ENCODE measurements at places on chromosomes 6 and 20.

DNA sequence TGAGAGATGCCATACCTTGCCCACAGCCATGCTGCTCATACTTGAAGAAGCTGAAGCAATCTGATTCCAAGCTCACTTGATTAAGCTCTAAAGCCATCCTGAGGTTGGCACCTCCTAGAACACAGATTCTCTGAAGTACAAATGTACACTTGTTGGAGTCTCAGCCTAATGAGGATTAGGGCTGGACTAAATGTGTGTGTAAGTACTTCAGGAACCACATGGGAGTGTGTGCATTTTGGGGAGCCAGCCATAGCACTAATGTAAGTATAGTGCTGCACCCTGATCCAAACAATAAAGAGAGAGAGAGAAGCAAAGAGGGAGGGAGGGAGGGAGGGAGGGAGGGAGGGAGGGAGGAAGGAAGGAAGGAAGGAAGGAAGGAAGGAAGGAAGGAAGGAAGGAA is 458.6 kb downstream of the MAFB start:
- DNase-seq = no peak

DNA sequence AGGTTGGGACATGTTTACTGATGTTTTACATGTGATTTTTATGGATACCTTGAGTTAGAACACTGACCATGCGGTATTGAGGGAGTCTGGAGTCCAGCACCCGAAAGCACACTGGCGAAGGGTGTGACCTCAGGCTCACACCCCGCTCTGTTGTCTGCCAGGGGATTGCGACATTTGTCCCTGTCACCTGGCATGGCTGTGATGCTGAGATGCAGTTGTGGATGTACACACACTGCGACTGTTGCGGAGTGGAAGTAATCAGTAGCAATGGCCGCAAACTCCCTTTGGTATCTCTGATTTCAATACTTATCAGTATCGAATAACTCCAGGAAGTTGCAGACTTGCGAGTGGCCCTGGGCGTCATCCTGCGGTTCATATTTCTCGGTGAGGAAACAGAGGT is 43.2 kb downstream of the CDH4 start:
- no peak for DNase-seq

- DNase-seq = no peak
These were observed 866.7 kb upstream of the GJE1 start for GRCh38 chr6:141265756-141266623.

GRCh38 chr6:138945354-138945753 is 42.7 kb downstream of the REPS1 start:
- DNase-seq = no peak

- DNase-seq = peak; percentile 46
These were observed 19.4 kb upstream of the TUBB2A start for GRCh38 chr6:3176562-3177355.

- no peak for DNase-seq
These were observed 20.5 kb downstream of the PTCHD4 start for GRCh38 chr6:48090546-48090945.

DNA sequence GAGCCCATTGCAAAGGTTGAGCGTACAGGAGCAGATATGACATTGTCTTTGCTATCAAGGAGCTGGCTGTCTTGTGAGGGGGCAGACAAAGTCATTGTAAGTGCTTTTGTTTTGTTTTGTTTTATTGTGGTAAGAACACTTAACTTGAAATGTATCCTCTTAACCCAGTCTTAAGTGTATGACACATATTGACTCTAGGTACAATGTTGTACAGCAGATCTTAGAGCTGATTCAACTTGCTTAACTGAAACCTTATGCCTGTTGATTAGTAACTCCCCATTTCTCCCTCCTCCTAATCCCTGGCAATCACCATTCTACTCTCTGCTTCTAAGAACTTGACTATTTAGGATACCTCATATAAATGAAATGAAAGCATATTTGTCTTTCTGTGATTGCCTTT is 429.0 kb downstream of the BMP2 start:
- no peak for DNase-seq

GRCh38 chr20:38170219-38170825 is 5.3 kb upstream of the TGM2 start:
- DNase-seq = no peak

GRCh38 chr20:58875111-58875510 is 22.6 kb downstream of the GNAS start:
- DNase-seq = no peak

DNA sequence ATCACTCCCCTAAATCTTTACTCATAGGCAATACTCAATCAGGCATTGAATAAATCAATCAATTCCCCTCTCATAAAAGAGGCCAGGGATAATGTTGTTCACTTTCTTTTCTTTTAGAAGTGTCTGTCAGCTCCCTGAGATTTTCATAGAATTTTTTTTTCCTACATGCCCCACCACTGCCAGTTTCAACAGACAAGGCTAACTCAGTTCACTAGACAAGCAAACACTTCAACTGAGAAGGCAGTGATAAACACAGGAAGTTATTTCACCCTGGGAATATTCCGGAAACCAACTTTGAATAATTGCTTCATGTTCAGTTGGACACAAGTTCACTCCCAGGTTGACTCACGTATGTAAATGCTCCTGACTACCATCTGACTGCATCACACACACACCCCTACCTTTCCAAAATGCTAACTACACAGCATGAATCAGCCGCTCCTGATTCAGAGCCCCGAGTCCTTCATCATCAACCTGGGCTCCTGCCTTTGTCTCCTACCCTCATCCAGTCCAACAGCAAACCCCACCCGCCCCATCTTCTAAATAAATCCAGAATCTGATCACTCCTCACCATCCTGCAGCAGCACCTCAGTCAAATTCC is 143.9 kb downstream of the BCAS1 start:
- DNase-seq = peak; percentile 22

- DNase-seq = no peak
These were observed 35.1 kb downstream of the MGME1 start for GRCh38 chr20:18003897-18004296.

DNA sequence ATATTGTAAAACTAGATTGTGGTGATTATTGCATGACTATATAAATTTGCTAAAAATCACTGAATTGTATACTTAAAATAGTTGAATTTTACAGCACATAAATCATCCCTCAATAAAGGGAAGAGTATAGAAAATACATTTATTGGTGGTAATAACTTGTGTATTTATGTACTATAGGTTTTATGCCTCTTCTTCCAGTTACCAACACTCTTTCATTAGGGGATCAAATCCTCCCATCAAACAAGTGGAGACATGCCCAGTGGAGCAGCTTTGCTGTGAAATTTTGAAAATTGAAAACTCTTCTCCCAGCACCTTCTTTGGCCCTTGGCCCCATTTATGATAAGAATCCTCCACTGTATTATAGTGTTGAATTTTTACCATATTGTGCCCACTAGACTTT is 10.1 kb upstream of the SSR1 start:
- DNase-seq = no peak

- no peak for DNase-seq
These were observed 12.5 kb downstream of the CTSZ start for GRCh38 chr20:58994390-58995159.

GRCh38 chr6:39951191-39951590 is 16.9 kb upstream of the MOCS1 start:
- DNase-seq = no peak

DNA sequence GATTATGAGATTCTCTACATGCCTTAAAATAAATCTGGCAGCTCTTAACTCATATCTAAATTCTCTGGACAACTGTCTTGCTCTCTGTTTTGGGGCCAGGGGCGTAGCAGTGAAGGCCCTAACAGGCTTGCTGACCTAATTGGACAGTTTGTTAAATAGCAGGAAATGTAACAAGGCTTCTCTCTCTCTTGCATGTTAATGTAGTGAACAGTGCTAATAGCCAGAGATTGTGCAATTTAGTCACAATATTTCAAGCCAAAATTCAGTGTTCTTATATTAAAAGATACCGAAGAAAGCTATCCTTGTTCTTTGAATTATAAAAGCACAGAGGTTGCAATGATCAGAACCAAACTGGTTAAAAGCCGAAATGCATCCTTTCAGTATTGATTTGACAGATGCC is 3.0 kb downstream of the PPP1R3D start:
- no peak for DNase-seq

- DNase-seq = no peak
These were observed 44.9 kb downstream of the ISM1 start for GRCh38 chr20:13265941-13266340.

GRCh38 chr20:22581437-22582385 is 2.7 kb downstream of the FOXA2 start:
- DNase-seq = no peak

DNA sequence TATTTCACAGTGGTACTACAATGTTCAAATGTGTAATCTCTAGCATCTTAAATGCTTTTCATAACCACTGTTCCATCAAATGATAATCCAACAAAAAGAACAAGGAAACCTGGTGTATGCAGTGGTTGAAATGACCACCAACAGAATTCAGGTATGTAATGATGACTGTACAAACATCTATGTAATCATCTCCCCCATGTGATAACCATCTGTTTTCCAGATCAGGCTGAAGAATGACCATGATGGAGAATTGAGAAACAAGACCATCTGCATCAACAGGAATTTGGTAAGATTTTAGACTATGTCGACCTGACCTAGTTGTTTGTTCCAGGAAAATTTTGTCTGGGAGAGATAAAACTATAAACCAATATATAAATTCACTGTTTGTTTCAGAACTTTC is 81.3 kb upstream of the ASCC3 start:
- no peak for DNase-seq

DNA sequence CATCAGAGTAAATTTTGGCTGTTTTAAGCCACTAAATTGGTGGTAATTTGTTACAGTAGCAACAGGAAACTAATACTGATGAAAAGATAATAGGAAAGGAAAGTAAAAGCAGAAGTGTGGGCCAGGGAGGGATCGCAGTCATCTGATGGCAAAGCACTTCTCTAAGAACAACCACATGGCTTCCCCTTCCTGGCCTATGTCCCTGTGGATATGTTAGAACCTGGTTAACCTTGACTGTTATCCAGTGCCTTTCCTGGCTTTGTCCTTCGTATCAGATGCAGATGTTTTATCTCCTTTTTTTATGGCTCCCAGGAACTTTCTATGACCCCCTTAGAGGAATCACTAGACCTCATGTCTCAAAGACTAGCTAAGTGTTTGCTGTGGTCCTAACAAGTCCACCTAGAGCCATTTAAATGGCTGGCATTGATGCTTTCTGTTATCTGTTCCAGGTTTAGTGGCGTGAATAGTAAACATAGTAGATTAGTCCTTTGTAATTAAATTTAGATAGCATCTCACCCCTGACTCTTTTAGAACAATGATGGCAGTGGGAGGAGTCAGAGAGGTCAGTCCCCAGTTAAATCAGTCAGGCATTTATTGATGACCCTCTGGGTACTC is 79.2 kb upstream of the PHACTR2 start:
- peak; percentile 29 for DNase-seq

GRCh38 chr6:84517741-84518530 is 246.5 kb downstream of the TBX18 start:
- DNase-seq = no peak

DNA sequence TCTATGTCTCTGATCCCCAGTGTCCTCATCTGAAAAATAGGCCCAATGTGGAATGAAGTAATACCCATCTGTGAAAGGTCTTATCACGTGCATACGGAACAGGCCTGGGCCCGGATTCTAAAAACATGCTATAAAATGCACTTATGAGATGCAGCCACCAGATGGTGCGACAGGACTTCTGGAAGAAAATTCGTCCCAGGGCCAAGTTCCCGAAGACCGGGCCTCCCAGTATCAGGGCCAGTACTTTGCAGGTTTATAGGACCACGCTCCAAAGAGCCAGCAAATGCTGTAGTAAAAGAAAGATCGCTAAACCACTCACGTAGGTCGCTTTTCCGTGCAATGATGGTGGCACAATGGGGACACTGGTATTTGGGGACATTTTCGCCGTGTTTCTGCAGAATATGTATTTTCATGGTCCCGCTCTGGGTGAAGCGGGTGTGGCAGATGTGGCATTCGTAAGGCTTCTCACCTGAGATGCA is 10.6 kb downstream of the CTCFL start:
- DNase-seq = no peak

GRCh38 chr20:15742087-15742486 is 831.2 kb downstream of the KIF16B start:
- DNase-seq = no peak

- no peak for DNase-seq
These were observed 898.2 kb upstream of the FLRT3 start for GRCh38 chr20:15235471-15236198.

DNA sequence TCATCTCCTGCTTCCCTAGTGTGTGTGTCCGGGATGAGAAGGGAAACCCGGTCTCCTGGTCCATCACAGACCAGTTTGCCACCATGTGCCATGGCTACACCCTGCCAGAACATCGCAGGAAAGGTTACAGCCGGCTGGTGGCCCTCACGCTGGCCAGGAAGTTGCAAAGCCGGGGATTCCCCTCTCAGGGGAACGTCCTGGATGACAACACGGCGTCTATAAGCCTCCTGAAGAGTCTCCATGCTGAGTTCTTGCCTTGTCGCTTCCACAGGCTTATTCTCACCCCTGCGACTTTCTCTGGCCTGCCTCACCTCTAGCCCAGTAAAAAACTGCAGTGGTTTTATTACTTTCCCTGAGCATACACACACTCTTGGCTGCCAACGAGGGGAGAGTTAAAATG is 23.9 kb upstream of the C6orf141 start:
- DNase-seq = no peak

- DNase-seq = peak; percentile 33
These were observed 32.5 kb downstream of the SUN5 start for GRCh38 chr20:32971703-32972161.

- no peak for DNase-seq
These were observed 44.0 kb downstream of the STX11 start for GRCh38 chr6:144194293-144194810.

- no peak for DNase-seq
These were observed 199.5 kb upstream of the FBXL4 start for GRCh38 chr6:99147206-99147605.

- DNase-seq = no peak
These were observed 39.8 kb downstream of the HLA-A start for GRCh38 chr6:29982097-29982496.

- no peak for DNase-seq
These were observed at the start of gene GTSF1L for GRCh38 chr20:43726811-43727338. Gene GTSF1L (minus strand): TSS chr20:43727002. CDS start chr20:43726694, 308 bp downstream.

GRCh38 chr6:153553627-153554026 is 422.5 kb upstream of the RGS17 start:
- no peak for DNase-seq

DNA sequence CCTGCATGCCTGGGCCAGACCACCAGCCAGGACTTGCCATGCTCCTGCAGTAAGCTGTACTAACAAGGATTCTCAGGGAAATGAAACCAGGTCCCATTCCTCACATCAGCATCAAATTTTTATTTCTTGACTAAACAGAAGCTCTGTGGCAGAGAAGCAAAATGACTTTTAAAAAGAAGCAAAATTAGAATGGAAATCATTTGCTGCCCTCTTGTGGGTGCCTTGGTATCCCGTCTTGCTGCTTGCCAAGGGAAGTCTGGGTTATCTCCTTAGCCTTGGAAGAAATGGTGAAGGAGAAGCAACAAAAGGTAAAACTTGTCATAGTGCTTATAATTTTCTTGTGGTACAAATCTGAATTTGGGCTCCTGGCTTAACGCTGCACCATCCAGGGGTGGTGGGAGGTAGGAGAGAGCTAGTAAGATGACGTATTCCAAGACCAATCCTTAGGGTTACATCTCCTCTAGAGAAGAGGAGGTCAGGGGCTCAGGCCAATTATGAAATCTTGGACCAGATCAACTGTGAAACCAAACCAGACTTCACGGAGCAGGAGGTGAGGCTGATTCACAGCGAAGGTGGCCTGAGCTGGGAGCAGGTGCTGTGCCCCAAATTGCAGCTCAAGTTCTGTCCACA is 107.5 kb downstream of the FAXC start:
- DNase-seq = no peak
